ENCODE measurements at places on chromosomes 1 and 21. TPM values are rescaled to one million over a fixed set of nuclear protein-coding genes. Genes with fewer than 3 reads are reported as not detected.

- no peak for DNase-seq
Observed at GRCh38 chr1:177223359-177223758, 52.6 kb downstream of the BRINP2 start.

- DNase-seq, result no peak
Observed at GRCh38 chr1:24380508-24380907, 33.1 kb downstream of the STPG1 start.

DNA sequence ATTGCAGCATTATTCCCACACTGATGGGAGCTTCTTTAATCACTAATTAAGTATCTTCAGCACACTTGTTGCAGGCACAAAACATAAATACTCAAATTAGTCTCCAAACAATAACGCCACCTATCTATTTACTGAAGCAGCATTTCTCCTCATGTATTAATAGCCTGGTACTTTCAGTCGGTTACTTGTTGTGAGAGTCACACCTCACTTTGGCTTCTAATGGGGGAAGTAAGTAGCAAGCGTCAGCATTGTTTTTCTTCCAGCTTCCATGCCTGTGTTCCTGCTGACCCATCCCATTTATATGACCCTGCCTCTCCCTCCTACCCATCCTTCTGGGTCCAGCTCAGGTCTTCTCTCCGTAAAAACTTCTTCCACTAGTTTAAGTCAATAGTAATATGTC, 31.9 kb upstream of the DENND1B start:
- DNase-seq, result no peak

GRCh38 chr1:207004931-207005830, 27.4 kb downstream of the C1orf116 start:
- no peak for DNase-seq

DNA sequence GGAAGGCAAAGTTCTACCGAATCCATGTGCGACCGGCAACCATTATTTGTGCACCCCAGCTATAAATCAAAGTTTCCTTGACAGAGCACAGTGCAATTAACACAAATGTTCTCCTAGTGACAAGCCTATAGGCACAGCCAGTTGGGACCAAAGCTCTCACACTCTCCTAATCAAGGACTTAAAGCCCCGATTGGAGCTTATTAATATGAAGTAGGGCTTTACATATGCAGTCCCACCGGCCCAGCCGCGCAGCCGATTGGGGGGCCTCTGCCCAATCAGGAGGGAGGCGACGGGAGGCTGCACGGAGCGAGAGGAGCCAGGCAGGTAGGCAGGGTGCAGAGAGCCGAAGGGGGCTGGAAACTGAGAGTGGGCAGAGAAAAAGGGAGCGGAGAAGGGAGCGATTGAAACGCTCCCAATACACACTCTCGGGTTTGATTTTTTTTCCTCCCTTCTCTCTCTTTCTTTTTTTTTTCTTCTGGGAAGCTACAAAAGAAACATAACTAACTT, at the start of gene ESRRG:
Gene ESRRG (minus strand): TSS at position 156 of the 507 bp plus-strand sequence. CDS start 130 bp downstream, at position 26.
- no peak for DNase-seq

- no peak for DNase-seq
Observed at GRCh38 chr1:92840600-92840999, 8.8 kb downstream of the RPL5 start.

DNA sequence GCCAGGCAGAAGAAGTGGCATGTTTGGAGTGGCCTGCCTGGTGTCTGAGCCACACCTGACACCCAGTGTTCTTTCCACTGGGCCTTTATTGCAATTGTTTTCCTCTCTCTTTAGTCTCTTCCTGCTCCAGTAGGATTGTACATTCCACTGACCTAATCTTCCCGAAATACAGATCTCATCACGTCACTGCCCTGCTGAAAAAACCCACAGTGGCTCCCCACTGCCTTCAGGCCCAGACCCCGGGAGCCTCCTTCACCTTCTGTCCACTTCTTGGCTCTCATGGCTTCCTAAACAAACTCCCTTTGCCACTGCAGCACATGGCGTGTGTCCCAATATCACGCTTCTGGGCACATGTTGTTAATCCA, 25.3 kb upstream of the ATP5PO start:
- no peak for DNase-seq

- DNase-seq, result peak; percentile 73
Observed at GRCh38 chr1:231040019-231040799, at the start of gene FAM89A. Gene FAM89A (minus strand): TSS chr1:231040254. CDS start chr1:231040211, 43 bp downstream.

DNA sequence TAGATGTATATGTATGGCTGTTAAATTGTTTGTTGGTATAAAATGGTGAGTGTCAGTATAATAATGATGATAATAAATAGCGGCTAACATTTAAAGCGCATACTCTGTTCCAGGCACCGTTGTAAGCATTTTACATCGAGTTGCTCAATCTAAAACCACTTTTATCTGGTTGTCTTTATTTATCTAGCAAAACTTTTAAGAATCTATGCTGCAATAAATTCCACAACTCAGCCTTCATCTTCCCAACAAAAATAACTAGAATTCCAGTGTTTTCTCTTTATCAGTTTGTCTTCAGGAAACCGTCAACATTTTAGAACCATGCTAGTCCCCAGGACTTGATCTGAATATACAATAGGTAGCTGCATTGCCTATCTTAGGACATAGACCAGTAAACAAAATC, 19.3 kb upstream of the SLC16A1 start:
- DNase-seq, result no peak

DNA sequence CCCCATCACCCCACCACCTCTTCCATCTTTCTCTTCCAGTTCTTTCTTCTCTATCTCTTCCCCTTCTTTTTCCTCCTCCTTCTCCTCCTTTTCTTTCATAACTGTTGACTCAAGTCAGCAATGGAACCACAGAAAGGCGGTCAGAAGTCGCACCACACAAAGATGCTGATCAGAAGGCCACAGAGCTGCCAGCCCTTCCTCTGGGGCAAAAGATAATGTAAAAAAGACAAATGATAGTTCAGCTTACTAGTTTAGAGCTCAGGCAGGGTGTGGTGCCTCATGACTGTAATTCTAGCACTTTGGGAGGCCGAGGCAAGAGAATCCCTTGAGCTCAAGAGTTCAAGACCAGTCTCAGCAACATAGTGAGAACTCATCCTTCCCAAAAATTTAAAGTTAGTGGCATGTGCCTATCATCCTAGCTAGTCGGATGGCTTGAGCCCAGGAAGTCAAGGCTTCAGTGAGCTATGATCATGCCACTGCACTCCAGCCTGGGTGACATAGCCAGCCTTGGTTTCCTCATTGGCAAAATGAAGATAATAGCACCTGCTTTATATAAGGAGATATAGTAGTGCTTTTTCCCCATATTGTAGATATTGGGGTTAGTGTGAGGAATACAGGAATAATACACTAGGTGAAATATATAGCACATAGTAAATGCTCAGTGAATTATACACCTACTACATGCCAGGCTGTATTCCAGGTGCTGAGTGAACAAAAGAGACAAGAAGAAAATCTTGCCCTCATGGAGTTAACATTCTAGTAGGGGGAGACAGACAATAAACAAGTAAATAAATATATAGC, 12.5 kb upstream of the IGSF3 start:
- no peak for DNase-seq

GRCh38 chr1:190478149-190479049, 735 bp upstream of the BRINP3 start:
- DNase-seq, result no peak

- DNase-seq, result no peak
Observed at GRCh38 chr1:38242506-38242905, 195.9 kb upstream of the POU3F1 start.

- DNase-seq, result no peak
Observed at GRCh38 chr1:92944901-92945747, 16.1 kb downstream of the DIPK1A start.

- no peak for DNase-seq
Observed at GRCh38 chr1:212396638-212397037, 18.0 kb downstream of the PACC1 start.

GRCh38 chr1:10378081-10378841, 20.6 kb upstream of the PGD start:
- peak; percentile 72 for DNase-seq

- no peak for DNase-seq
Observed at GRCh38 chr1:210464519-210465039, 135.9 kb downstream of the HHAT start.

GRCh38 chr1:192161976-192162375, 3.7 kb downstream of the RGS18 start:
- no peak for DNase-seq

DNA sequence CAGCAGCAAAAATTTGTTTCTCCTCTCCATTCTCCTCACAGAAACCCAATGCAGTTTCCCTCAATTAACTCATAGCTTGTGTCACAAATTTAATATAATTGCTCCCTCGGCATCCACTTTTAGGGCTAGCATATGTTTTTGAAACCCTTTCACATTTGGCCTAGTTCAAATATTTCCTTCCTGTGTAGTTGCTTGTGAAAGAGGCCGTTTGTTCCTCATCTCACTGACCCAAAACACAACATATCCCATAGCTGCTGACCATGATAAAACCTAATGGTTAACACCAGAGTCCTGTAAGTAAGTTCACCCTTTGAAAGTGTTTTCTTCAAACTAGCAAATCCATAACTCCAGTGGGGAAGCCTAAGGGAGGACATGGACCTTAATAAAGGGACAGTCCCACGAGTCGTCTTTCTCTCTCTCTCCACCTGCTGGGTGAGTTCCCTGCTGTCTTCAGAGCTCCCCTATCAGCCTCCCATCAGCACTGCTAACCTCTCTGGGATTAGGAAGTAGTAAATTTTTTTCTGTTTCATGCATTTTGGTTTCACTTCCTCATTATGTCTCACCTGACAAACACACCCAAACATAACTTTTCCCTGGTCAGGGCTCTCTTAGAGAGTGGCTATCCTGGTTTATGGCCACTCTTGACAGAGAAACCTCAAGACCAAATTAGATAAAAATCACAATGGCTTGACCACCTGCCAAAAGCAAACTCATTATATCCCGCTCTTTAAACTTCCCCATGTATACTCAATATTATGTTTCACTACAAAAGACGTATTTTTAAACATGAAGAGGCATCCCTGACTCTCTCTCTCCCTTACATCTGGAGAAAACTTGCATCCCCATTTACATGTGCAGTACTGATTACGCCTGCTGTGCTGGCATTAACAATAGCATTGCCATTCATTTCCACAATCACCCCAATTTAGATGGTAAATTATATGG, 177.7 kb upstream of the HP1BP3 start:
- no peak for DNase-seq

DNA sequence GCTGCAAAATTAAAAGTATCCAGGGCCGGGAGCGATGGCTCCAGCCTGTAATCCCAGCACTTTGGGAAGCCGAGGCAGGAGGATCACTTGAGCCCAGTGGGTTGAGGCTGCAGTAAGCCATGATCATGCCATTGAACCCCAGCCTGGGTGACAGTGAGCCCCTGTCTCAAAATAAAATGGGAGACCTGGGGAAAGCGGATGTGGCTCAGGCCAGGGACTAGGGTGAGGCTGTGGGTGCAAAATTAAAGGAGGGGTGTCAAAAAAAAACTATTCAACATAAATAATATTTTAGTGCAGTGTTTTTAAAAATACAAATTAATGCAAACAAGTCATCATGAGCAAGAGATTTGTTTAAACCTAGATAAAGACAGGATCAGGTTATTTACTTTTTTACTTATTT, 100.1 kb upstream of the SLC45A1 start:
- no peak for DNase-seq

DNA sequence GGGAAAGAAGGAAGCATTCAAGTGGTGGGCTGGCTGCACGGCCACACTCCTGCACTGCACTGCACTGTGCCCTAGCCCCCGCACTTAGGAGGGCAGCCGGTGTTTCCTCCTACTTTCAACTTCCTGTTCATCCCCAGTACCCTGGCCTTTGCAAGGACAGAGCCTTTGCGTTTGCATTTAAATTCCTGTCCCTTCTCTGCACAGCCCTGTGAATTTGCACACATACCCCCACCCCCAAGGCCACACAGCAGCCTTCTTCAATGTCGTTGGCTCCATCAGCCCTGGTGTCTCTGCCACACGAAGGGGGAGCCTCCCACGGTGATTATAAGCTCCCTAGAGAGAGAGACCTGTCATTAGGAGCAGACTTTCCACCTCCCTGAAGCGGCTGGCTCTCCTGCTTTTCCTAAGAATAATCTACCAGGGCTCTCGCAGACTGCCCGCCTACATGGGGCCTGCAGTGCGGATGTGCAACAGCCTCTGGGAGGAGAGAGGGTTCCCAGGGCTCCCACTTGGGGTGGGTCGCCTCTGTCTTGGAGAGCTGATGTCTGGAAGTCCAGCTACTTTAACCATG, 13.2 kb upstream of the SLC45A3 start:
- DNase-seq, result no peak

GRCh38 chr1:68481041-68481440, 15.8 kb downstream of the DEPDC1 start:
- DNase-seq, result no peak

DNA sequence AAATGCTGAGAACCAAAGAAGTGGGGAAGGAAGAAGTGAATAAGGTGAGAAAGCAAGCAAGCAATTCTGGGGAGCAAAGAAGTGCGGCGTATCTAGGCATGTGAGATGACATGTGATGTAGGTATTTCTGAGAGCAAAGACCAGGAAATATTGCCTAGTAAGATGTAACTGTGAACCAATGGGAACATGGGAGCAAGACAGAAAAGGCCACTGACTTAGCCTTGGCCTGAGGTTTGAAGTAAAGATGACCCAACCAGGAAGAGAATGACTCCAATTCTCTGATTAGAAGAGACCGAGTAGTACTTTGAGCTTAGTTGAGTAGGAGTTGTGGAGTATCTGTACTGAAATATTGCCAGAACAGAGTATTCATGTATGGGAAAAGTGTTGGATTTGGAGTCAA, 31.1 kb downstream of the SLAMF6 start:
- no peak for DNase-seq

DNA sequence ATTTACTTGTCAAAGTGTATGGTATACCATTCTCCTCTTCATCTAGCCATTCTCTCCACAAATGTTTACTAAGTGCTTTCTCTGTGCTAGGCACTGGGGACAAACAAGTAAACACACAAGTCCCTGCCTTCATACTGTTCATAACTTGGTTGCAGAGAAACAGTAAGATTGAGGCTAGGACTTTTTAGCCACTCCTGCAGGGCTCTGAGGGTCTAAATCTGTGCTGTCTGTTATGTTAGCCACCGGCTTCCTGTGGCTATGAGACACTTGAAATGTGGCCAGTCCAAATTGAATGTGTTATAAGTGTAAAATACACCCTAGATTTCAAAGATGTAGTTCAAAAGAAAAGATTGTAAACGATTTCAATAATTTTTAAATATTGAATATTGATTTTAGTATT, 50.2 kb downstream of the AZIN2 start:
- DNase-seq, result no peak

DNA sequence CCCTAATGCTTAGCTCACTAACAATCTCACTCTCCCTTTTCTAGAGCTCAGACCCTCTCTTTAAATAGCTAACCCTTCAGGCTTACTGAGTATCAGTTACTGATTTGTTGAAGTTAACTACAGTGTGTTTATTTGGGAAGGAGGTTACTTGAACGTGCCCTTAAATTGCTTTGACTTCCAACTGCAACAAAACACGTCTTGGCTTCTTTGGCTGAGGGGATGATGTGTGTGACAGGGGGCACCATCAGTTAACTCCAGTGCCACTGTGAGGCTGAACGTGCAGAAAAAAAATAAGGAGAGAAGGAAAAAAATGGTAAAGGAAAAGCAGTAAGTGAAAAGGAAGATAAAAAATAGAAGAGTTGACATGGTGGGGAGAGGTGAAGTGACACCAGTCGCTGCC, 75.1 kb upstream of the NRIP1 start:
- DNase-seq, result no peak

- no peak for DNase-seq
Observed at GRCh38 chr1:27162090-27162489, 7.2 kb upstream of the SLC9A1 start.

HES2 gene
- total RNA-seq, result not detected

LYSMD1 gene
- total RNA-seq, result 9.6 TPM

TUFT1 gene
- total RNA-seq, result 11.2 TPM

KCNK2 gene
- 4.8 TPM for total RNA-seq

SLC1A7 gene
- total RNA-seq, result 1.4 TPM

RAP1GAP gene
- total RNA-seq, result 0.84 TPM

YRDC gene
- total RNA-seq, result 12.2 TPM

CLEC20A gene
- not detected for total RNA-seq

FAAH gene
- total RNA-seq, result 9.6 TPM
